ENCODE measurements at places on chromosomes 3 and 15. TPM values are rescaled to one million over a fixed set of nuclear protein-coding genes. Genes with fewer than 3 reads are reported as not detected.

SEC22A gene
- total RNA-seq, result 57.2 TPM

MOBP gene
- total RNA-seq, result 0.23 TPM

ARL14 gene
- not detected for total RNA-seq

IL12A gene
- 4.6 TPM for total RNA-seq

SLC12A8 gene
- 1.4 TPM for total RNA-seq

SNTN gene
- not detected for total RNA-seq

MRAS gene
- total RNA-seq, result 14.1 TPM

WDR72 gene
- not detected for total RNA-seq

FHIT gene
- 8.1 TPM for total RNA-seq

CAND2 gene
- total RNA-seq, result 2.6 TPM

CCDC12 gene
- 39.6 TPM for total RNA-seq

P2RY13 gene
- total RNA-seq, result not detected

ILDR1 gene
- total RNA-seq, result not detected

CPLX3 gene
- not detected for total RNA-seq

DISP2 gene
- total RNA-seq, result 3.9 TPM

SLC9C1 gene
- total RNA-seq, result not detected

ARHGEF26 gene
- 4.6 TPM for total RNA-seq

MESP1 gene
- total RNA-seq, result 1.5 TPM

THPO gene
- total RNA-seq, result not detected

U2SURP gene
- 52.2 TPM for total RNA-seq
